ENCODE measurements at places on chromosomes 12 and 14.

GRCh38 chr12:97960741-97961608 is 498.4 kb downstream of the RMST start:
- peak; percentile 54 for DNase-seq

GRCh38 chr12:86799616-86800015 is 543.4 kb upstream of the MGAT4C start:
- no peak for DNase-seq

GRCh38 chr12:131620946-131621681 is 89.8 kb upstream of the SFSWAP start:
- DNase-seq, result no peak

DNA sequence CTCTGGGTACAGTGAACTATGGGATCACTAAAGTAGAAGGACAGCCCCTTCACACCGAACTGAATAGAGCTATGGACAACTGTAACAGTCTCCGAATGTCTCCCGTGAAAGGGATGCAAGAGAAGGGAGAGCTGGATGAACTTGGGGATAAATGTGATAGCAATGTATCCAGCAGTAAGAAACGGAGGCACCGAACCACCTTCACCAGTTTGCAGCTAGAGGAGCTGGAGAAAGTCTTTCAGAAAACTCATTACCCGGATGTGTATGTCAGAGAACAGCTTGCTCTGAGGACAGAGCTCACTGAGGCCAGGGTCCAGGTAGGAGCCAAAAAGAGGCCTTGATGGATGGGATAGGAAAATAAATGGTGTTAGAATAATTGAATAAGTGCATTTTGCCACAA is 3.5 kb downstream of the ALX1 start:
- DNase-seq, result no peak

GRCh38 chr12:47990351-47991105 is 13.7 kb downstream of the COL2A1 start:
- peak; percentile 67 for DNase-seq

DNA sequence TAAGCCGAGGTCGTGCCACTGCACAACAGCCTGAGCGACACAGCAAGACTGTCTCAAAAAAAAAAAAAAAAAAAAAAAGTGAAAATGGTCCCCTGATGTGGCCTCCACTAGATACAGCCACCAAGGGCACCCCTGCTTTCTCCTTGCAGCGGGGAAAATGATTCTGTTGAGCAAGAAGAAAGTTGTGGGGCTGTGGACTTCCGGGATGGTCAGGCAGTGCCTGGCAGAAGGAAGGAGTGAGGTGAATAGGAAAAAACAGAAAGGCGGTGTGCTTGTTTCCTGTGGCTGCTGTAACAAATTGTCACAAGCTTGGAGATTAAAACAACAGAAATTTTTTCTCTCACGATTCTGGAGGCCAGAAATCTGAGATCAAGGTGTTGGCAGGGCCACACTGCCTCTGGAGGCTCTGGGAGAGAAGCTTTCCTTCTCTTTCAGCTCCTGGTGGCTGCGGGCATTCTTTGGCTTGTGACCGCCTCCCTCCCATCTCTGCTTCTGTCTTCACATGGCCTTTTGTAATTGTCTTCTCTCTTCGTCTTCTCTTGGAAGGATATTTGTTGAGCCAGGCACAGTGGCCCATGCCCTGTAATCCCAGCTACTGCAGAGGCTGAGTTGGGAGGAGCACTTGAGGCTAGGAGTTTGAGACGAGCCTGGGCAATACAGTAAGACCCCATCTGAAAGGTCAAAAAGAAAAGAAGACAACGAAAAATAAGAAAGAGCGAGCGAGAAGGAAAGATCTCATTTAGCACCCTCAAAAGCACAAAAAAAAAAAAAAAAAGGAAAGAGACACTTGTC is 116.6 kb upstream of the MED13L start:
- DNase-seq, result peak; percentile 56

- no peak for DNase-seq
These were observed 13.1 kb downstream of the CRY1 start for GRCh38 chr12:107080299-107080698.

GRCh38 chr14:75084513-75084912 is 15.1 kb downstream of the ZC2HC1C start:
- no peak for DNase-seq

DNA sequence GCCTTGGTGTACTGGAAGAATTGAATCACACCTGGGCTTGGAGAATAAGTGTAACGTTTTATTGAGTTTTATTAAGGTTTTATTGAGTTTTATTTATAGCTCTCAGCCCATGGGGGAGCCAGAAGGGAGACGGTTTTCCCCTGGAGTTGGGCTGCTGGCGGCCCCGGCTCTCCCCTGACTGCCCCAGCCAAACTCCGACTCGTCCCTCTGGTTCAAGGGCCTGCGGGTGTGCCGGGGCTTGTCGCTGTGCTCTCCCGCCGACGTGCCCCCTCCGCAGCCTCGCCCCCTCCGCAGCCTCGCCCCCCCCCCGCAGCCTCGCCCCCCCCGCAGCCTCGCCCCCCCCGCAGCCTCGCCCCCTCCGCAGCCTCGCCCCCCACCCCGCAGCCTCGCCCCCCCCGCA is 326.1 kb upstream of the RTL1 start:
- no peak for DNase-seq

DNA sequence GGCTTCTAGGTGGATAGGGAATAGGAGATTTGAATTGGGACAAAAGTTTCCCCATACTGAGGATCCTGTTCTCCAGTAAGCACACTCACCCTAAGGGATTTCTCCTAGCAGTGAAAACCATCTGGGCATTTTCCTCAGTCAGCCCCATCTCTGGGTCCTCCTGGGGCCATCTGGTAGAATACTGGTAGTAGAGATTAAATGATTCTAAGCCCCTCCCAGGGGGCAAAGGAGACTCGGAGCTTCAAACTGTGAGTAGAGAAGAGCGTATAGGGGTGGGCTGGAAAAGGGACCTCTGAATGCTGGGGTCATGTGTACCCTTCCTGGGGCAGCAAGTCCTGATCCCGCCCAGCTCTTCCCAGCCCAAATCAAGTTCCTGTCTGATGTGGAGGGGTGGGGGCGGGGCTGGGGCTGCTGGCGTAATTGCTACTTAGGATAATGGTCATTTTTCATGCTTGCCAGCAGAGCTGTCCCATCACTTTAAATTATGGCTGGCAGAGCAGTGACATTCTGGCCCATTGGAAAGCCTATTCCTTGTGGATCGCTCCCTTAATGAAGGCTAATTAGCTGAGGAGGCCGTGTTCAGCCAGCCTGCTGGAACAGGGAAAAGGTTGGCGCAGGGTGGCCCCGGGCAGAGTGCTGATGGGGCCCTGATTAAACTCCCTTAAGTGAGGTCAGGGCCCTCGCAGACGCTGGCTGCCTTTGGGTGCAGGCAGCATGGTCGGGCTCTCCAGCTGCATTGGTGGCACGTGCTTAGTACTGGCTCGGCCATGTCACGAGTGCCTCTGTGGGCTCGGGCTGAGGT is 127.8 kb downstream of the TSPAN9 start:
- DNase-seq, result no peak

DNA sequence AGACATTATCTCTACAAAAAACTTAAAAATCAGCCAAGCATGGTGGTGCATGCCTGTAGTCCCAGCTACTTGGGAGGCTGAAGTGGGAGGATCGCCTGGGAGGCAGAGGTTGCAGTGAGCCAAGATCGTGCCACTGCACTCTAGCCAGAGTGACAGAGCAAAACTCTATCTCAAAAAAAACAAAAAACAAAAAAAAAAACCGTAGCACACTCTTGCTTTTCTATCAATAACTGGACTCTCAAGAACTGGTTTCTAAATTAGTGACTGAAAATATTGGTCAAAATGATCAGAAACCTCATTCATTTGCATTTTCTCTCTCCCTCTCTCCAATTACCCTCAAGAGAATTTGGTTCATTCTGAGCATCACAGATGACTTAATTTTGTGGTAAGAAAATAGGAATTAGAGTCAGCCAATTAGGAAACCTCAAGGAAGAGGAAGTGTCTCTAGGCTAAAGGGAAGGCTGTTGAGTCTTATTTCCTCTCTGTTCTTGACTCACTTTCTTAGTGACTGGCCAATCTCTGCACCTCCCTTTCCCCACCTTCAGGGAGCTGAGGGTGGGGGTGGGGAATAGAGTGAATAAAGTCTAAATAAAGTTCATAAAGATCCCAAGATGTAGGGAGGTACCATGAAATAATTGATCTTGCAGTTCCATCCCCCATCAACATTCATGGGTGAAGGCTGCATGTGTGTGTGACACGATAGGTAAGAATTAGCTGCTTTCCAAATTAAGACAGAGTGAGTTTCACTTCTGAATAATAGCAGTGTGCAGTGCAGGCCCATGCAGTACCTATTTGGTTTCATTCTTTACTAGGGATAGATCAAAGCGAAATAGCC is 6.8 kb upstream of the PSMA6 start:
- peak; percentile 88 for DNase-seq

GRCh38 chr12:121087467-121088194 is 45.0 kb upstream of the P2RX7 start:
- DNase-seq, result no peak

GRCh38 chr12:89135976-89136634 is 216.2 kb downstream of the DUSP6 start:
- DNase-seq, result peak; percentile 85

GRCh38 chr12:83473408-83474095 is 786.8 kb downstream of the TMTC2 start:
- DNase-seq, result no peak

GRCh38 chr12:55637467-55637866 is 775 bp downstream of the OR10P1 start:
- no peak for DNase-seq

DNA sequence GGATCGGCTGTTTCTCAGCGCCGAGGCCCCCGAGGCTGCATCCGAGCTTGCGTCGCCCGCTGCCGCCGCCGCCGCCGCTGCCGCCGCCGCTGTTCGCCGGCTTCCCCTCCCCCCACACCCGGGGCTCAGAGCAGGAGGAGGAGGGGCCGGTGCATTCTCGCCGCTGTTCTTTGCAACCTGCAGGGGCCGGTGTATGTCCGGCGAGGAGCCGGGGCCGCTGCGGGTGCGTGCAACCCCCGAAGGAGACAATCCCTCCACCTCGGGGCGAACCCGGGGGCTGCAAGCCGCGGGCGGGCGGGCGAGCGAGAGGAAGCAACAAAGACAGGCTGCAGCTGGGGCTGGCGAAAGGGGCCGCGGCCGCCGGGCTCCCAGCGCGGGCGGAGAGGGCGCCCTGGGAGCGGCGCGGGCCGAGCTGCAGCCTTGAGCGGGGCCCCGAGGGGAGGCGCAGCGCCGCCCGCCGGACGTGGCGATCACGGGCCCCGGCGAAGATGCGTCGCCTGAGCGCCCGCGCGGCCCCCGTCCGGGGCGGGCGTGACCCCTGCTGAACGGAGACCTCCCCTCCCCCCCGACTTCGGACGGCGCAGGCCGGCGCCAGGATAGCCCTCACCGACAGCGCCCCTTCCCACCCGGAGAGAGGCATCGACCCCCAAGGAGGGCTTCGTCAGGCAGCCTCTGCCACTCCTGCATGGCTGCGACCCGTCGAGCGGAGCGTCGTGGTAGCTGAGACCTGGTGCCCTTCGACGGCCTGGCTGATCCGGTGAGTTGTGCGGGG is 702 bp downstream of the FAM222A start:
- peak; percentile 84 for DNase-seq

- DNase-seq, result no peak
These were observed 32.9 kb downstream of the SETD3 start for GRCh38 chr14:99447739-99448138.

DNA sequence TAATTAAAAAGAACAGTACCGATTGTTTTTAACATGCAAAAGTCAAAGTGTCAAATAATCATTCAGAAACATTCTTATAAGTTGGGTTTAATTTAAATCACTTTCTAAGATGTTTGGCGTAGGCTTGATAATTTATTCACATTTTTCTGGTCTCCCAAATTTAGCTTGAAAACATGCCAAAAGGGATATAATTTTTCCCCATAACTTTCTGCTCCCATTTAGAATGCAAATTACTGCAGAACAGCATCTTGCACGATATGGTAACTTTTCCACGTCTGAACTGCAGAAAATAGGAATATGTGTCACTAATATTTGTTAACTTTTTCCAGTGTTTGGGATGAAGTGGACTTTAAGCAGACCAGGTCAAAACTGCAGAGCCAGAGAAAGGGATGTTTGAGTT is 1592.4 kb upstream of the SEL1L start:
- no peak for DNase-seq

DNA sequence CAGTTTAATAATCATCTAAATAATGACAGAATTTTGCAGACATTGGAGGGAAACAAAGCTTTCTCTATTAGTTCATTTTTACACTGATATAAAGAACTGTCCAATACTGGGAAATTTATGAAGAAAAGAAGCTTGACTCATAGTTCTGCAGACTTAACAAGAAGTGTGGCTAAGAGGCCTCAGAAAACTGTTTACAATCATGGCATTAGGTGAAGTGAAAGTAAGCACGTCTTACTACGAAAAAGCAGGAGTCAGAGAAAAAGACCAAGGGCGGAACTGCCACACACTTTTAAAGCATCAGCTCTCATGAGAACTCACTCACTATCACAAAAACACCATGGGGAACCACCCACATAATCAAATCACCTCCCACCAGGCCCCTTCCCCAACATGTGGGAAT is 804.4 kb downstream of the FLRT2 start:
- no peak for DNase-seq

GRCh38 chr12:68476794-68477193 is 133.9 kb upstream of the RAP1B start:
- no peak for DNase-seq

GRCh38 chr12:75838309-75838708 is 193.3 kb downstream of the PHLDA1 start:
- no peak for DNase-seq

DNA sequence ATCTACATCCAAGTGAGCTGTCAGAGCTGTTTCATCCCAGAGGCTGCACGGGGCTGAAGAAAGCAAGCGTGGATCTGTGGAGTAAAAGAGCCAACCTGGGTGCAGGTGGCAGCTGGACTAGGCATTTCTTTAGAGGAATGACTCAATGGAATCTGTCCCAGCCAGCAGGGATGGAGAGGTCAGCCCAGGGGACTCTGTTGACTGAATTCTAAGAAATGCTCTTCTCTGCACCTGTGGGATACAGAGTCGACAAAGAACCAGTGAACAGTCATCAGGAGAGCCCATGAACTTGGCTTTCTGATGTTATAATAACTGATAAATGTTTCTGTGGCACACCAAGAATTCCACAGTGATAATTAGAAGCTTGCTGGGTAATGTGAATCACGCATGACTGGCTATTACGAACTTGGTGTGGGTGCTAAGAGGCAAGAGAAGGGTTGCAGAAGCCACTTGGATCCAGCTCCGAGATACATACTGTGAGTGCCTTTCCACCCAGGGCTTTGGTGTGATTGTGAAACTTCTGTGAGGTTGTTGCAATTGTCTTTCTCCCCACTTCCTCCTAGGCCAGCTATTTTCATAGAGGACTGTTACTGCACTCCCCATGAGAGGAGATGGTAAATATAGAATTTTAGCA is 16.2 kb downstream of the PYGL start:
- DNase-seq, result peak; percentile 96

GRCh38 chr12:115199831-115200230 is 515.9 kb upstream of the TBX3 start:
- DNase-seq, result no peak

GRCh38 chr14:89339579-89339978 is 77.5 kb downstream of the FOXN3 start:
- no peak for DNase-seq

GRCh38 chr12:76240281-76240680 is 107.9 kb downstream of the BBS10 start:
- DNase-seq, result no peak

All from NB4 (cell line).